Esophagus squamous epithelium (tissue), 5 donors: ENCODE measurements at places on chromosomes 5 and 9.

- DNase-seq = no peak
Measured at GRCh38 chr5:54214722-54215121, 95.7 kb downstream of the ARL15 start.

DNA sequence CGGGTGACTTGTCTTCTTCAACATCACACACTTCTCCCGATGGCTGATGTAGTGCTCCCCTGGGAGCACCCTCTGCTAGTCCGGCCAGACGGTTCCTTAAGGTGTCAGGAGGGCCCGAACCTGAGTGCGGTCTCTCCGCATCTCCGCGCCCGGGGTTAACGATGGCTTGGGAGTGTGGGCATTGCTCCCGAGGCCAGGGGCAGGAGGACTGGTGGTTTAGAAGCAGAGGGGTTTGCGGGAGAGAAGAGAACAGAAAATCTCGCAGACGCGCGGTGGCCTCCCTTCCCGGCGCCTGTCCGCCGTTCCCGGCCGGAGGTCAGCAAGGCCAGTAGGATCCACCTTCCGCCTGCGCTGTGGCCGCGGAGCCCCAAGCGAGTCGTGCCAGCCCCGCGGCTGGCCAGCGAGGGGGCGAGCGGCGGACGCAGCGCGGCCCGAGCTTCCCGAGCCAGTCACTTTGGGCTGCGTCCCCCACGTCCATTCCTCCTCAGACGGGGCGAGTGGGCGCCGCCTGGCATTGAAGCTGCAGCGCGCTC, 700 bp downstream of the CDO1 start:
- DNase-seq = no peak

DNA sequence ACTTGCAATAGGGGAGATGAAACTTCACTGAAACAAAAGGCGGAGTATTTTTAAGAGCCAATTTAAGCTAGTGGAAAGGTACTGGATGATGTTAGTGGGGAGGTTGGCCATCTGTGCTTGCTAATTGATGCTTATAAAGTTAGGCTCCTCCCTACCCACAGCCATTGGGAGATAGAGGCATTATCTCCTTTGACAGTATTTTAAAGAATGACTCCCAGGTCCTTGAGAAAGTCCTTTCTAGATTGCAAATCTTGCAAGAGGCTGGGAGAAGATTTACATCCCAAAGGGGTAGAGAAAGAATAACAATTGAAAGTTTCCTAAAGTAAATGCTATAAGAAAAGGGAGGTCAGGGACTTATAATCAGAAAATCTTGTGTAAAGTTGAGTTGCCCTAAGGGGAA, 282.6 kb downstream of the BRINP1 start:
- DNase-seq = no peak

DNA sequence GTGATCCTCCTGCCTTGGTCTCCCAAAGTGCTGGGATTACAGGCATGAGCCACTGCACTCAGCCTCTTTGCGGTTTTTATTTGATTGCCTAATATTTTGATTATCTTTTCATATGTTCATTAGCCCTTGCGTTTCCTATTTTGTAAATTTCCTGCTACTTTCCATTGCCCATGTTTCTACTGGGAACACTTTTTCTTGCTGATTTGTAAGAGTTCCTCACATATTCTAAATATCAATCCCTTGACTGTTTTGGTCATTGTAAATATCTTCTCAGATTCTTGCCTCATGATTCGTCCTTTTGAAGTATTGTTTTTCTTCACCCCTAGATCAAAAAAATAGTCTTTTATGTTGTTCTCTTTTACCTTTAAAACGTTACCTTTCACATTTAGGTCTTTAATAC, 37.9 kb upstream of the TTC1 start:
- no peak for DNase-seq

- DNase-seq = no peak
Measured at GRCh38 chr5:115840873-115841272, 492 bp downstream of the ATG12 start.

DNA sequence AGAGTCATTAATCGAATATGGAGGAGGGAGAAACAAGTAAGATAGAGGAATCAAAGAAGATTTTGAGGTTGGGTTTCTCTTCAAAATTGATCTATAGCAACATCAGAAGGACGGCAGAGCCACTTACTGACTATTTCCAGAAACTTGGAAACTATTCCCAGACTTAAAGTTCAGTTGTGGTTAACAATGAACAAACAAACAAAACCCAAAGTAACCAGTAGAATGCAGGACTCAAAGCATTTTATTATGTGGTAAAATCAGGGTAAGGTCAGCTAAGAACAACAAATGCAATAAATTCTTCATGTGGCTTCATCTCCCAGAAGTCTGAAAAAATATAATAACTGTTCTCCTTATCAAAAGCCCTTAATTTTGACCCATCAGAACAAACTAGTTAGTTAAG, 54.9 kb upstream of the OSMR start:
- DNase-seq = no peak

GRCh38 chr9:131885144-131885609, 145.3 kb upstream of the RAPGEF1 start:
- DNase-seq = no peak

DNA sequence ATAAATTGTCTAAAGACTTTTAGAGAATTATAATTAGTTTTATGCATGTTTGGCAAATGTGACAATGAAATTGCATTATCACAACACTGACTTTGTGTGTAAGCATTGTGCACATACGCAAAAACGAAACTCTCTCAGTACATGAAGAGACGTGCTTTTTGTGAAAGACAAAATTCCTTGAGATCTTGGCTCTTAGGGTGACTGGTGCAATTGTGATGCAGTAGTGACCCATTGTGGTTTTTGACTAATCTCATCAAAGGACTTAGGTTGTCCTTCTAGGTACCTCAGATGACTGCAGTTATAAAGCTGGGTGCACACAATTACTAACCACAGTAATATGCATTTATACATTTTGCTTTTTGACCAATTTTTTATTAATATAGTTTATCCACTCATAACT, 25.3 kb upstream of the TYRP1 start:
- DNase-seq = no peak

DNA sequence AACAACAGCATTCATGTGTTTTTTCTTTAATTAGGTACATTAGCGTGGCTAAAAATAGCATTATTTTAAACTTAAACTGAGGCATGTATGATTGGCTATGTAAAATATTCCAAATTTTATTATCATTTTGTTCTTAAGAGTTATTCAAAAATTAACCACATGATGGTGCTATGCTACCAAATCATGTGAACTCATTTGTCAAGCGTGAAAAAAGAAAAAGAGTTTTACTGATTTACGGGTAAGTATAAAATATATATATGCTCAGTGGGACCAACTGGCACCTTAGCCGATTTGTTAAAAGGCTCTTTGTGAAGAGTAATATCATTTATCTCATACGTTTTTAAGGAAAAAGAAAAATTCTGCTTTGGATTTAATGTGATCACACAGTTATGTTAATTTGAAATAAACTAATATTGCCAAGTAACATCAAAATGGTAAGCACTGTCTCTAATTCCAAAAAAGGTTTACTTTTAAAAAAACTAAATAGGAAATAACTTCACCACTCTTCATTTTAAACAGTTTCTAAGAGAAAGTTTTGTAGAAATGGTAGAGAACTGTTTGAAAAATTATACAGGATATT, 1042.3 kb downstream of the CDH12 start:
- DNase-seq = no peak

DNA sequence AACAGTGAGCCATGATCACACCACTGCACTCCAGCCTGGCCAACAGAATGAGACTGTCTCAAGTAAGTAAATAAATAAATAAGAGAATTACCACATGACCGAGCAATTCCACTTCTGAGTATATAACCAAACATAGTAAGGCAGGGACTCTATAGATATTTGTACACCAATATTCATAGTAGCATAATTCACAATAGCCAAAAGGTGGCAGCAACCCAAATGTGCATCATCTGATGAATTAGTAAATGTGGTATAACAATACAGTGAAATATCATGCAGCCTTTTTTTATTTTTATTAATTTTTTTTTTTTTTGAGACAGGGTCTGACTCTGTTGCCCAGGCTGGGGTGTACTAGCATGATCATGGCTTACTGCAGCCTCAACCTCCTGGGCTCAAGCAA, 33.1 kb downstream of the ALDH7A1 start:
- no peak for DNase-seq

DNA sequence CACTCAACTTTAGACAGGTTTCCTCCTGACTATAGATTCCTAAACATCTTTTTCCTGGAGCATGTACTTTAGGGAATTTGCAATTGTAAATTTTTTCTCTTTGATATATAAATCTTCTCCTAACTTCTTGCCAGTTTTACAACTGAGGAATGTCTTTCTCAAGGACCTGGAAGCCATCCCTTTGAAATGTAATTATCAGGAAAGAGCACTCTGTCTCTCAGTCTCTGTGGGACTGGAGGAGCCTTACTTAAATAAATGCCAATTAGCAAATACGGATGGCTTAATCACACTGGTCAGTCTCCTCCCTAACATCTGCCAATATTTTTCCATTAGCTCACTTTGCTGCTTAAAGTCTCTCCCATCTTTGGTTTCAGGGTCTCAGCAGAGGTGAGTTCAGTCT, 344.3 kb upstream of the ARRDC3 start:
- DNase-seq = no peak

DNA sequence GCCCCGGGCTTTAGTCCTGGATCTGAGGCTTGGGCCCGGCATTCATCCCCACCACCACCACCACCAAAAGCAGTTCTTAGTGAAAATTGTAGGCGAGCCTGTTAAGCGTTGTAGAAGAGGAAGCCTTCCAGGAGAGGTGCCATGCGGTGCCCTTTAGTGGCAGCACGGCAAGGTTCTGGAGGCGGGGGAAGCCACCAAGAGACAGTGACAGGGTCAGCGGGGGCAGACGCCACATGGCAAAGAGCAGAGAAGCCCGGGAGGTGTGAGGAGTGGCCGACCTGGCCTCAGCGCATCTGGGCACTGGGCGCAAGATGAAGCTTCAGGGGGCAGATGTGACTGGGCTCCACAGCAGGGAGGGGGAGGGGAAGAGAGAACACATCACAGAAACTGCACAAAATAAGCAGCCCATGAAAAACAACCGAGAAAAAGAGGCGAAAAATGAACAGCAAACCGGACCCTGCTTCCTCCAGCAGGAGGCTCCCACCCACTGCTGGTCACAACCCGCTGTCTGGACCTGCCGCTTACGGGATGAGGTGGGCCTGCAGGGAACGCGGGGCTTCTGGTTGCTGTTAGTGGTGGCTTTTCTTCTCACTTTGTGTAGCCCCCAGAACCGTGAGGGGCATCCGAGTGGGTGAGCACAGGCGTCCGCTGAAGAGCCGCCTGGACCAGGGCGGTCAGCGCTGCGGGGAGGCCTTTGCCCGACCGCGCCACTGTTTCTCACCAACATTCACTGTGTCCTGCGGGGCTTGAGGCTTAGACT, 4.3 kb downstream of the LRRC14B start:
- no peak for DNase-seq

GRCh38 chr5:78600687-78601414, 47.7 kb downstream of the LHFPL2 start:
- DNase-seq = no peak

DNA sequence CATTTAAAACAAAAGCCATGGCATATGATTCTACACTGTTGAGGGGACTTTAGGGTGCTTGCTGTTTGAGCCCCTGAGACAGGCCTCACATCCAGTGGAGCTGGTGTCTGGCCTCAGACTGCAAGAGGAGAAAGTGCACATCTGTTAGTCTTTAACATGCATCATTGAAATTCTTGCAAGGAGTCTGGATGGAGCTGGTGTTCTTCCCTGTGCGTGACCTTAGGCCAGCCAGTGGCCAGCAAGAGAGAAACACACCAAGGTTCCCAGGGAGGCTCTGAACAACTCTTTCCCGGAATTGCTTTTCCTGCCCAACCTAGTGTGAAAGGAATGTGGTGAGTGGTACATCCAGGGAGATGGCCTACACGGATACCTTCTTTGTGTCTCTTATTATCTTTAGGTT, 282.8 kb upstream of the TNC start:
- no peak for DNase-seq

- DNase-seq = no peak
Measured at GRCh38 chr9:115133649-115134048, 15.7 kb upstream of the TNC start.

- DNase-seq = no peak
Measured at GRCh38 chr9:125549891-125550885, 156.8 kb downstream of the MAPKAP1 start.

- no peak for DNase-seq
Measured at GRCh38 chr5:122252319-122252718, 59.7 kb upstream of the SNCAIP start.

- no peak for DNase-seq
Measured at GRCh38 chr5:61771808-61772207, 439.8 kb downstream of the ZSWIM6 start.

GRCh38 chr9:129347316-129348120, 169.5 kb upstream of the IER5L start:
- DNase-seq = no peak

GRCh38 chr5:123209502-123210027, 120.5 kb downstream of the PRDM6 start:
- no peak for DNase-seq

GRCh38 chr5:1551426-1552301, 27.9 kb upstream of the LPCAT1 start:
- no peak for DNase-seq

- no peak for DNase-seq
Measured at GRCh38 chr5:91651704-91652103, 268.6 kb upstream of the ARRDC3 start.

DNA sequence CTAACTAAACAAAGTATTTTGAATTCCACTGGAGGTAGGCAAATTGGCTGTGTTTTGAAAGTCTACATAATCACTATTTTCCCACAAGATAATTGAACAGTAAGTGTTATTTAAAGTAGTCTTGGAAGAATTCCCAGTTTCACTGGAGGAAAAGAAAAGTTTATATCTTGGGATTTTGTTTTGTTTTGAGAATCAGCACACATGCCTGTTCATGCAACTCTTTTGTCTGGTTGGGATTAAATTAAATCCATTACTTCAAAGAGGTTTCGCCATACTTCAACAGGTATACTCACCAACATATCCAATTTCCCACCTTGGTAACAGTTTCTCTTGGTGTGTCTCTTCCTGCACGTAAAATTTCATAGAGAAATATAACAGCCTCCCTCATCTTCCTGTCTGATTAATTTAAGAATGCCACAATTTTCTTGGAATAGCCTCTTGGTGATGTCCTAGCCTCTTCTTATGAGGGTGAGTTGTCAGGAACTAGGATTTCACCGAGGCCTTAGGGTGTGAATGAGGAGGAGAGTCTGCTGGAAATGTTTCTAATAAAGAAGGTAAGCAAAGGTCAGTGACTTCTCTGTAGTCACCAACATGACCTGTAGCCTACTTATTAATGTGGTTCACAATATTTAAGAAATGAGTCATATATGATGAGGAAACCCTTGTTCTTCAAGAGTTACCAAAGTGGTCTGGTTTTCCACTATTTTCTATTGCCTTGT, 48.1 kb downstream of the ITGA2 start:
- no peak for DNase-seq

- no peak for DNase-seq
Measured at GRCh38 chr5:2656206-2656605, 95.3 kb downstream of the IRX2 start.
